Urinary bladder (tissue), 4 donors: ENCODE measurements at places on chromosomes 1 and 21. TPM values are rescaled to one million over a fixed set of nuclear protein-coding genes. Genes with fewer than 3 reads are reported as not detected.

ASPM gene
- 48.5 TPM for total RNA-seq

FMO5 gene
- 9.5 TPM for total RNA-seq

AIRE gene
- 0.11 TPM for total RNA-seq

HAO2 gene
- total RNA-seq = 0.16 TPM

DMRTA2 gene
- total RNA-seq = not detected
